Activated T-cell treated with anti-CD3 and anti-CD28 coated beads, Interleukin-2, amount 50 U/mL, for 72 hours (primary cell): ENCODE measurements at places on chromosomes 12 and 14. TPM values are rescaled to one million over a fixed set of nuclear protein-coding genes. Genes with fewer than 3 reads are reported as not detected.

The PLA2G1B gene
- total RNA-seq, result not detected

The SERPINA3 gene
- not detected for total RNA-seq

The ASB2 gene
- total RNA-seq, result 43.3 TPM

The TPPP2 gene
- not detected for total RNA-seq

The CNOT2 gene
- total RNA-seq, result 65.6 TPM

The SALL2 gene
- 5.3 TPM for total RNA-seq

The GLT1D1 gene
- 0.41 TPM for total RNA-seq

The TMEM229B gene
- total RNA-seq, result 0.32 TPM

GRCh38 chr12:100345020-100345767, 11.7 kb upstream of the SLC17A8 start:
- no peak for DNase-seq

- DNase-seq, result no peak
Measured at GRCh38 chr12:122747224-122748135, 5.1 kb upstream of the DENR start.

- no peak for DNase-seq
Measured at GRCh38 chr14:22897357-22897756, 14.3 kb downstream of the REM2 start.

DNA sequence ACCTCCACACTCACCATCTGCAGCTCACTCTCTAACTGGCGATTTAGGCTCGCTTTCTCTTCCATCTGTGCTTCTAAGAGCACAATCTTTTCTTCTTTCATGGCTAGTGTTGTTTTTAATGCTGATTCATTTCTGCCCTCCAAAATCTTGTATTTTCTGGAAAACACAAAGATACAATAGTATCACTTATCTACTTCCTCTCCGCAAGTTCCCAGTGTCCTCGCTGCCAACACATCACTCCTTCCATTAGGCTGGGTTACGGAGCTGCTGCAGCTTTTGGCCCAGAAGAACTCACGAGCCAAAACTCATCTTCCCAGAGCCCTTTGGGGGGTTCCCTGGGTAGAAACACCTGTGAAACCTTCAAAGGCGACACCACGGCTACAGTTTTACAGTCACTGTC, 63.8 kb upstream of the GPR68 start:
- DNase-seq, result no peak

DNA sequence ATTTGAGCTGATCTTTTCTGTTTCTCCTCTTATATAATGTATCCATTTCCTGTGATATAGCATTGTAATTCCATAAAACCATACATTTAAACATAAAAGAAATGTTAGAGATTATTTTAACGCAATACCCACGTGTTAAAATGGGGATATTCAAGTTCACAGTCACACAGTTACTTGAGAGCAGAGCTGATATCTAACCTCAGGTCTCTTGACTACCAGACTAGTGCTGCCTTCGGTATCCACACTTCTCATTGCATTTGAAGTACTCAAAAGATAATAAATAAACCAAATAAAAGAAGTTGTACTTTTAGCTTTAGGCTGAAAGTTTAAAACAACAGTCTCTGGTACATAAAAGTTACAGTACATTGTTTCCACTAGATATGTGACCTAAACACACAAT, 2.9 kb downstream of the CLECL1 start:
- DNase-seq, result no peak

GRCh38 chr14:92688434-92689375, 59.7 kb downstream of the LGMN start:
- DNase-seq, result no peak

- DNase-seq, result no peak
Measured at GRCh38 chr12:115936997-115937916, 340.2 kb downstream of the MED13L start.

DNA sequence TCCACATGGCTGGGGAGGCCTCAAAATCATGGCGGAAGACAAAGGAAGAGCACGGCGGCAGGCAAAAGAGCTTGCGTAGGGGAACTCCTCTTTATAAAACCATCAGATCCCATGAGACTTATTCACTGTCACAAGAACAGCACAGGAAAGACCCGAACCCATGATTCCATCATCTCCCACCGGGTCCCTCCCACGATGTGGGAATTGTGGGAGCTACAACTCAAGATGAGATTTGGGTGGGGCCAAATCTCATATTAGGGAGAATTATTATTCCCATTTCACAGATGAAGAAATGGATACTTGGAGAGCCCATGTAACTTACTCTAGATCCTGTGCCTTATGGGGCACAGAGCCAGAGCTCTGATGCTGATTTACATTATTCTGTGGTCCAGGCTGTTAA, 322.6 kb downstream of the PCNX1 start:
- no peak for DNase-seq

- no peak for DNase-seq
Measured at GRCh38 chr14:100765991-100766390, 39.3 kb downstream of the DLK1 start.

DNA sequence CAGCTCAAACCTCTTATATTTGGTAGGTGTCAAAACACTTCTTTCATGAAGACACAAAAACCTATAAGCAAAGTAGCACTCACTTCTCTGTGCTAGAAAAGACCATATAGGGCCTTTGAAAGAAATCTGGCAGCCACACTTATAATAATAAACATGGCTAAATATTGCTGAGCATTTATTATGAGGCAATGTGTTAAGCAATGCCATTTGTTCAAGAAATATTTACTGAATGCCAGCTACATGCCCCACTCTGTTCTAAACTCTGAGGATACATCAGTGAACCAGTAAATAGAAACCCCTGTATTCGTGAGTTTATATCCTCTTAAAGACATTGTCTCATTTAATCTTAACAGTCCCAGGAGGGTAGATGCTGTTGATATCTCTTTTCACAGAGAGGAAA, 52.0 kb downstream of the RNFT2 start:
- no peak for DNase-seq

DNA sequence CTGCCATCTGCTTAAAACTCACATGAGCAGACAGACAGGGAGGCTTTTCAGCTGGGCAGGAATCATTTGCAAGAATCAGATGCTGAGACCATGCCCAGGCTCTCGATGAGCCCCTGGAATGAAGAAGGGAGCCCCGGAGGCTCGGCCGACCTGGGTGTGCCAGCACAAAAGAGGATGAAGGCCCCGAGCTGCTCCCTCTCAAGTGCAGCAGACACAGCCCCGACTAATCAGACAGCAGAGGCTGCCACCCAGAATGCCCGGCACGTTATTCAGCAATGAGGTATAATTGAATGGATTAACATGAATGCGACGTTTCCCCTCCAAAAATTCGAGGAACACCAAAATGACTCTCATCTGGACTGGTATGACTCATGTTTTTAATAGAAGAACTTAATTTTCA, 58.9 kb downstream of the BCL11B start:
- no peak for DNase-seq

DNA sequence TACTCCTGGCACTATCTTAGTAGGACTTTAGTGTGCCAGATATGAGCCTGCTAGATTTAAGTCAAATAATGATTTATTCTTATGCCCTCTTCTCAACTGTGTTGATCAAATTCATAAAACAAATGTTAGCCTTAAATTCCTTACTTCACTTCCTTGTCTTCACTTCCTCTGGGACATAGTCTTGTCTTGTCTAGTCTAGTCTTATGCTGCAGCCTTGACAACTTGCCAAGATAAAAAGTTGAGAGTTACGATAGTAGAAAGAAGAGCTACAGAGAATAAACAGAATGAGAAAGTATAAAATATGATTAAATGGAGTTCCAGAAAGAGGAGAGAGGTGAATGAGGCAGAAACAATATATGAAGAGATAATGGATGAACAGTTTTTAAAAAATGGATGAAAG, 378.1 kb downstream of the DAD1 start:
- DNase-seq, result no peak

GRCh38 chr12:2283916-2284315, 231.1 kb downstream of the CACNA1C start:
- no peak for DNase-seq

DNA sequence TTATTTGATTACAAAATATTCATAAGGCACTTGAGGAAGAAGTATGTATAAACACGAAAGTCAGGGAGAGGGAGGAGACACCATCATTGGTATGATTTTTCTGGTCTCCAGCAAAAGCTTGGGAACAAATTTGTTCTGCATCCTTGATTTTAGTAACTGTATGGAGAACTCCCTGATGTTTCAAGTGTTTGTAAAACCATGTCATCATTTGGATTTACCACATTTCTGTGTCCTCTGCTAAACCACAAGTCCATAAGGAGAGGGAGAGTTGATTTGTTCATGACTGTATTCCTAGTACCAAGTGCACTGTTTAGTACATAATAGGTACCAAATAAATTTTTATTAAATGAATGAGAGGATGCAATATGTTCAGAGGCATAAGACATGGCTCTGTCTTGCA, 181.1 kb downstream of the BTG1 start:
- no peak for DNase-seq
